ENCODE measurements at places on chromosomes 3 and 15.

DNA sequence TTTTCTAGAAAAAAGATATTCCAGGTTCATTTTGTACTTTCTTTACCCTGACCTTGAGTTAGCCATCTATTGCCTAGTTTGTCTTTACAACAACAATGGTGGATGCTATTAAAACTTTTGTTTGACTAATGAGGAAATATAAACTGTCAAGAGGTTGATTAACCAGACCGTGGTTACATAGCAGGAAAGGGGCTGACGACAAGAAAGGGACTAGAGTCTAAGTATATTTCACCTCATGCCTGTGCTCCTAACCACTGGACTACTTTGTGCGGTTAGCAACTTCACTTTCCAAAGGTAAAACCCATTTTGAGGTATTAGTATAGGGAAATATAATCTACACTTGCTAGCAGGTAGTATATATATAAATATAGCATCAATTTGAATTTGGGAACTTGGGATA lies 327.1 kb downstream of the SATB1 start:
- no peak for DNase-seq

GRCh38 chr3:178291574-178292370 lies 244.5 kb upstream of the KCNMB2 start:
- no peak for DNase-seq

DNA sequence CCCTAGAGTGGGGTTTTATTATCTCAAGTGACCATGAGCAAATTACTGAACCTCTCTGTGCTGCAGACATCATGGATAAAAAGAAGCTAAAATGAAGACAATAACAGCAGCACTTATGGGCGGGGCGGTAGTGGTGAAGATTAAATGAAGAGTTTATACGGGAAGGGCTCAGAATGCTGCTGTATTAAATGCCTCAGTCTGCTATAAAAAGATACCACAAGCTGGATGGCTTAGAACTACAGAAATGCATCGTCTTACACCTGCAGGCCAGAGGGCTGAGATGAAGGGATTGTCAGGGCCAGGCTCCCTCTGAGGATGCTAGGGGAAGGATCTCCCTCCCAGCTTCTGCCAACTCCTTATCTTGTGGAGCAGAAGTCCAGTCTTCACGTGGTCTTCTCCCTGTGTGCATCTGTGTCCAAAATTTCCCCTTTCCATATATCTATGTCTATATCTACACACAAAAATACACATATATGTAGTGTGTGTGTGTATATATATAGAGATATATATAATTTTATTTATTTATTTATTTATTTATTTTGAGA lies 2.9 kb downstream of the ALG1L2 start:
- DNase-seq, result no peak

- DNase-seq, result no peak
These were observed 46.0 kb downstream of the RUBCN start for GRCh38 chr3:197690754-197691153.

GRCh38 chr3:42505128-42505848 lies 2.8 kb downstream of the VIPR1 start:
- peak; percentile 11 for DNase-seq

DNA sequence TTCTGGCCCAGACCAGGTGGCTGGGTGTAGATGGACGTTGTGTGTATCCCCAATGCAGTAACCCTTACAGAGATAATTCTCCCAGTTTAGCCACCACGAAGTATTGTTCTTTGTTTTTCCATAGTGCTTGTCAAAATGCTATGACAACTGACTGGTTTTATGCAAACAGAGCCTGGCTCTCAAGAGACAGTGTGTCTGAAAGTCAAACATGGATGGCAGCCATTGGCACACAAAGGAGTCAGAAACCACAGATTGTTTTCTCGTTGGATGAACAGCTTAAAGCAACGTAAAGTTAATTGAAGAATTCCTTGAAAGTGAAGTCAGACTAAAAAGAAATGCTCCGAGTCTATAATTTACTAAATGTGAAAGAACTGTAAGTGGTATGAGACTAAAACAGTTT lies 91.2 kb downstream of the FILIP1L start:
- no peak for DNase-seq

- DNase-seq, result no peak
These were observed 114.6 kb downstream of the LRRK1 start for GRCh38 chr15:101033801-101034200.

- no peak for DNase-seq
These were observed 96.0 kb upstream of the MYZAP start for GRCh38 chr15:57495554-57496165.

GRCh38 chr3:129233538-129233937 lies 15.9 kb upstream of the COPG1 start:
- no peak for DNase-seq

DNA sequence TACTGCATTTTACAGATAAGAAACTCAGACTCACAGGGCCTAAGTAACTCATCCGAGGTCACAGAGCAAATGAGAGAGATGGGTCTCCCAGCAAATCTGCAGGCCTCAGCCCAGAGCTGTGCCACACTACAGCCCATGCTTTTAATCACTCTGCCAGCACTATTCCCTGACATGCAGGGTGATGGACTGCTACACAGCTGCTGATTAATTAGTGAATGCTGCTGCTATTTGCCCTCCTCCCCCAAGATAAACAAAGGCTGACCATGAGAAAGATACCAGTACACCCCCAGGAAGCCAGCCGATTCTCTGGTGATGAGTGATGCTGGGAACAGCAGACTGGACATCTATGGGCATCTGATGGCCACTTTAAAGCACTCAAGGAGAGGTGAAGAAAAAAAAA lies 39.3 kb downstream of the RFTN1 start:
- no peak for DNase-seq

DNA sequence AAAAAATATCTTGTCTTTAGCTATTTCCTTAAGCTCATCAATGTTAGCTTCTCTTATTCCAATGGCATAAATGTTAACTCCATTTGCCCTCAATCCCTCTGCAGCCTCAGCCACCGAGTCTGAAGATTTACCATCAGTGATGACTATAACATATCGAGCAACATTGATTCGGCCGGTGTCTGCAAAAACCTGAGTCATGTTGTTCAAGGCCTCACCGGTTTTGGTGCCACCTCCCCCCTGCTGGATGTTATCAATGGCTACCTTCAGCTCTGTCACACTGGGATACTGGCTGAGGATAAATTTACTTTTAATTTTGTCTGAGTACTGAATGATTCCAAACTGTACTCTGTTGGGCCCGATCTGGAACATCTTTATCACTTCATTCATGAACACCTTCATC lies 41.0 kb upstream of the CAPN7 start:
- no peak for DNase-seq

DNA sequence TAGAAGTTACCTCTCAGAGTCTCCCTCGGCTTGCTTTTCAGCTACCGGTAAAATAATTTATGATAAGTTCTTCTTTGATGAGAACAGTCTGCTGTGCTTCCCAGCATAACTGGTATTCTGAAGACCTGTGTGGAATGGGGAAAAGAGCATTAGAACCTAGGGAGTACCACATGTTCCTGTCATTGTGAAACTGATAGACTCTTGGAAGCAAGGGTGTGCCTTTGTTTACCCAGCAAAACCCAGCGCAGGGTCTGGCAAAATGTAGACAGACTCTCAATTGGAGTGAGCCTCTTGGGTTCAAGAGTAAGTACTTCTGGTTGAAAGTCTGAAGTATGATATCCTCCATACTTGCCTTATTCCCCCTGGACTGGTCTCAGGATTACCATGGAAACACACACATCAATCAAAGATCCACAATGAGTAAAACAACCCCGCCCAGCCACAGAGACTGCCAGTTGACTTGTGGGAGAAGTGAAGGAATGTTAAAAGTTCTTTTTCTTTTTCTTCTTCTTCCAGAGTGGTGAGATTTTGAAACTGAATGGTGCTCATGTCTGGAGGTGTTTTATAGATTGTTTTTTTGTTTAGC lies 652.4 kb upstream of the NAALADL2 start:
- DNase-seq, result no peak

DNA sequence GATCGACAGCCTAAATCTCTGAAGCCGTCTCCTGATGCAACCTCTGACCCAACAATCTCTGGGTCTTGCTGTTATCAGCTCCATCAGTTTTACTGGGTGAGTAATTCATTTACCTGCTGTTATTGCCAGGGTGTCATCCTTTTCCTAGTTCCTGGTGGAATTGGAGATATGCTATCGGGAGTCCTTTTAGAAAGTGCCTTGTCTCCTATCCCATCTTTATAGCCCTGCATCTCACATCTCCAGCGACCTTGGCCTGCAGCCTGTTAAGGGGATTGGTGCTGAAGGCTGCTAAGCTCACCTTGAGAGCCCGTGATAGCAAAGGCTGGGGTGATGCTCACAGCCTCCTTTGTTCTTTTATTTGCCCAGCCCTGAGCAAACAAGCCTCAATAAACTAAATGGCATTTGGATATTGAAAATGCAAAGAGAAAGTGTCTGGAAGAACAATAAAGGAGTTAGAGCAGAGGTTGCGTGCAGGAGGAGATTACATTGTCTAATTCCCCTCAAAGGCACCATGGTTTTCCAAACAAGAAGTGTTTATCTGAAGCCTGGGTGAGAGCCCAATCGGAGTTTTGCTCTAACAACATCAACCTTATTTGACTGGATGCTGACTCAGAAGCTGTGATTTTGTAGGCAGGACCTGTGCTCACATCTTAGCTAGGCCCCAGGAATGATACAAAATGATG lies 101.8 kb downstream of the RPLP1 start:
- DNase-seq, result no peak

DNA sequence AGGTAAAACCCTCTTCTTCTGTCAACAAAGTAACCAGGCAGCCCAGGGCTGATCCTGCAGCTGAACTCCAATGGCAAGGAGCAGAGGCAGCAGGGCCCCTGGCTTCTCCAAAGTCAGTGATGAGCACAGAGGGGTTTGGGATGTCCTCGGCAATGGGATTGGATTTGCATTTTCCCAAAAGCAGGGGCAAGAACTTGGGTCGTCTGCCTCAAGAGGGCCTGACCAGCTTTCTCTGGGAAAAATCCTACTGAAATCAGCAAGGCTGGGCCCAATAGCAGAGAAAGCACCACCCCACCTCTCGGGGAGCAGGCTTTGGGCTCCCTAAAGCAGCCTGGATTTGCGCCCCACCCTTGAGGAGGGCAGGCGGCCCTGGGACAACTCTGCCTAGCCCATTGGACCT lies 210.0 kb upstream of the IGF1R start:
- no peak for DNase-seq

- DNase-seq, result no peak
These were observed 120.1 kb upstream of the PRICKLE2 start for GRCh38 chr3:64345371-64345770.

DNA sequence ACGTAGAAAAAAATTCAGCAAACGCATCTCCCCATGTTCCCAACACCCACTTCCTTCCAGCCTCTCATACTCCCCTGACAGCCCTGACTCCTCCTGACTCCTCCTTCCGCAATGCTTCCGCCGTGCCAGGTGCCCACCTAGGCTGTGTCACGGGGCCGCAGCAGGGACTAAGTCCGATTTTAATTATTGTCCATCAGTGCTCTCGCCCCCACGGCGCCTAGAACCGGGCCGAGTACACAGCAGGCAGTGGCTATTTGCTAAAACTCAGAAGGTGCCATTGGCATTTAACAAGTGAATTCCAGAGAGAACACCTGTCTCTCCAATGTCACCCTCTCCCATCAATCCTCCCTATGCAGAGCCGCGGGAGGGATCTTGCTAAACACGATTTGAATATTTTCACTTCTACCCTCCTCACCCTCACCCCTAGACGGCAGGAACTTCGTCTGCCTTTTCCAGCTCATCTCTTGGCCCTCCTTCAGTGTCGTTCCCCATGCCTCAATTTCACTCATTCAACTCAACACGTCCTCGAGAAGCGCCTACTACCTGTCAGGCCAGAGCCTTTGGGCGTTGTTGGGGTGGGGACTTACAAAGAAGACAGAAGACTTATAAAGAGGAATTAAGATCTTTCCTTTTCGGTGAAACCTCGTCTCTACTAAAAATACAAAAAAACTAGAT lies 11.5 kb upstream of the SHF start:
- DNase-seq, result peak; percentile 76

DNA sequence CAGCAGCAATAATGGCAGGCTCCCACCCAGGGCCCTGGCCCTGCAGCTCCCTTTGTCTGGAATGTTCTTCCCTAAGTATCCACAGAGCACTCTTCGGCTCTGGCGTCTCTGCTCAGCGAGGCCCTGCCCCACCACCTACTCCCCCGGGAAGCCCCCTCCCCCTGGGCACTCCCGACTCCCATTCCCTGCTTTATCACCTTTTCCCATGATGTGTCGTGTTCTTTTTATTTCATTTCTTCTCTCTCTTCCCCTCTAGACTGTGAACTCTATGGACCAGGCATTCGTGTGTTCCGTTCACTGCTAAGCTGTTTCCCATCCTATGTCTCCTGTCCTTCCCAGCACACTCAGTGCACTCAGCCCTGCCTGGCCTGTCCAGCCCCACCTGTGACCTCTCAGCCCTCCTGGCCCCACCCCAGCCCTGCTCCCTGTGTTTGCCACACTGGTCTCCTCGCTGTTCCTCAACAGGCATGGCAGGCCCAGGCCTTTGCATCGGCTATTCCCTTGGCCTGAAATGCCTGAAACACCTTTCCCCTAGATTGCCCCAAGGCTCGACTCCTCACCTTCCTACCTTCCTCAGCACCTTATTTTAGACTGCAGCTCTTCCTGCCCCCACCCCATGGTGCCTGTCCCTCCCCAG lies 107.4 kb downstream of the TPRA1 start:
- DNase-seq, result no peak

DNA sequence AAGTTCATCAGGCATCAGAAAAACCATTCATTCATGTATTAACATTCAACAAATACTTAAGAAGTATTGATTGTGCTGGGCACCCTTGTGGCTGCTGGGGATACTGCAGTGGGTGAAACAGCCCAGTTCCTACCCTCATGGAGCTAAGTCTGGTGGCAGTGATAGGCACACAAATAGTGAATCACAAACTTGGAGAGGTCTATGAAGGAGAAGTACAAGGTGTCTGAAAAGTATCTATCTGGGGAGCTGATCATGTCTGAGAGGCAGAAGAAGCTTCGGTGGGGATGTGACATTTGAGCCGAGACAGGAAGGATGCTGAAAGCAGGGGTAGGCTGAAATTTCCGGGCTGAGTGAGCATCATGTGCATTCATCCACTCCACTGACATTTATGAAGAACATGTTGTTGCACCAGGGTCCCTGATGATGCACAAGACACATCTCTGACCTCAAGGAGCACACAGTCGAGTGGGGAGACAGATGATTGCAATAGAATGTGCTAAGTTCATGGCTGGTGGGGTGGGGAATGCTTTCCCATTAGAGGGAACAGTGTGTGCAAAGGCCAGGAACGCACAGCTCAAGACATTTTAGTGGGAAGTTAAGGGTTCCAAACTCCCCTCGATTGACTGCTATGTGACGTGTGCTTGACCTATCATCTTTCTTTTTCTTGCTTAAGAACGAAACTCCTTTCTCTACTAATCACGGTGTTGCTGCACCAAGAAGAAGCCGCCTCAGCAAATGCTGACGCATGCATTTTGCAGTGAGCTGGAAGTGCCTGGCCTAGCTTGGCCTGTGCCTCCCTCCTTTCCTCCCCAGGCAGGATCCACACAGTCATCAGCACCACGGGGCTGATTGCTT lies 309.1 kb upstream of the ICE2 start:
- no peak for DNase-seq

- no peak for DNase-seq
These were observed 12.5 kb downstream of the SLC35G2 start for GRCh38 chr3:136831461-136831860.

DNA sequence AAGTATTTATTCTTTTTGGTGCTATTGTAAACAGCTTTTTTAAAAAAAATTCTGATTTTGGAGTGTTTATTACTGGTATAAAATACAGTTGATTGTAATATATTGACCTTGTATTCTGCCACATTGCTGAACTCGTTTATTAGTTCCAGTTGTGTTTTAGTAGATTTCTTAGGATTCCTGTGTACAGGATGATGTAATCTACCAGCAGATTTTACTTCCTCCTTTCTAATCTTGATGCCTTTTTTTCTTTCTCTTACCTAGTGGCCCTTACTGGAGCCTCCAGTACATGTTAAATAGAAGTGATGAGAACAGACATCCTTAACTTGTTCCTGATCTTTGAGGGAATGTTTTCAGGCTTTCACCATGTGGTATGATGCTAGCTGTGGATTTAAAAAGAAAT lies 70.4 kb upstream of the KY start:
- DNase-seq, result no peak
